ENCODE measurements at places on chromosomes 2 and 18. TPM values are rescaled to one million over a fixed set of nuclear protein-coding genes. Genes with fewer than 3 reads are reported as not detected.

The VWC2L gene
- not detected for total RNA-seq

The EML6 gene
- total RNA-seq, result 1.1 TPM

The SAG gene
- not detected for total RNA-seq

The MALT1 gene
- 23.3 TPM for total RNA-seq

The HIBCH gene
- 20.7 TPM for total RNA-seq

The LPIN2 gene
- 38.6 TPM for total RNA-seq

The KHK gene
- 1.3 TPM for total RNA-seq

The TMEM198 gene
- total RNA-seq, result 6.1 TPM

The TCF7L1 gene
- 35.0 TPM for total RNA-seq

The EMILIN1 gene
- 235 TPM for total RNA-seq

DNA sequence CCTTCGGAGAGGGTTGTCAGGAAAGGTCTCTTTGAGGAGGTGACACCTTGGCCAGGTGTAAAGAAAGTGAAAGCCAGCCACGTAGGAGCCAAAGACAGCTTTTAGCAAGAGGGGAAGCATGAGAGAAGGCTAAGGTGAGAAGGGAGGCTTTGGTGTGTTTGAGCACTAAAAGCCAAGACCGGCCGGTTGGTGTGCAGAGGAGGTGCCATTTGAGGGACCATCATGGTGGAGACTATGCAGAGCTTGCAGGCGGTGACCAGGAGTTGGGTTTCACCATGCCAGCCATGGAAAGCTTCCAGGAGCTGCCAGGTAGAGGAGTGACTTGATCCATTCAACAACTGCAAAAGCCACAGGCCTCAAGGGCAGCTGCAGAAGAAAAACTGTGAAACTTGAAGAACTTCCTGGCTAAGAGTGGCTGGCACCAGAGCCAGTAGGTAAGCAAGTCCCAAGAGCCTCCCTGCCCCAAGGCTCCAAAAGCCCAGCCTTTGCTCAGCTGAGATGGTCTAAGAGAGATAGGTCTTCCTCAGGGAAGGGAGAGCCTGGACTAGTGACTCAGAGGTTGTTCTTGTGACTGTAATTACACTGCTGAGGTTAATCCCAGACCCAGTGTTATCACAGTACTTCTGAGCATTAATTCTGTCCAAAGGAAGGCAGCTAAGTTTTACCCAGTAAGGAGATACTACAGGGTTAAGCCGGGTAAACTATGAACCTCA lies 319.0 kb downstream of the BCL11A start:
- no peak overlapping the region for H3K27ac ChIP-seq
- DNase-seq, result no peak
- H3K27me3 ChIP-seq, result peaks cover 2% of the 10 kb centered on the region
- H3K4me3 ChIP-seq, result no peak overlapping the region
- H3K4me1 ChIP-seq, result no peaks in the 10 kb centered on the region
- H3K36me3 ChIP-seq, result peaks cover 4% of the 10 kb centered on the region

GRCh38 chr2:127074358-127074757 lies 32.6 kb downstream of the BIN1 start:
- no peak overlapping the region for H3K4me3 ChIP-seq
- no peaks in the 10 kb centered on the region for H3K27me3 ChIP-seq
- H3K27ac ChIP-seq, result no peak overlapping the region

- no peak for DNase-seq
- no peaks in the 10 kb centered on the region for H3K36me3 ChIP-seq
- no peak overlapping the region for H3K4me3 ChIP-seq
- no peak overlapping the region for H3K27ac ChIP-seq
- no peaks in the 10 kb centered on the region for H3K27me3 ChIP-seq
- peaks cover 26% of the 10 kb centered on the region for H3K4me1 ChIP-seq
Observed at GRCh38 chr2:172437419-172438341, 10.3 kb downstream of the ITGA6 start.

DNA sequence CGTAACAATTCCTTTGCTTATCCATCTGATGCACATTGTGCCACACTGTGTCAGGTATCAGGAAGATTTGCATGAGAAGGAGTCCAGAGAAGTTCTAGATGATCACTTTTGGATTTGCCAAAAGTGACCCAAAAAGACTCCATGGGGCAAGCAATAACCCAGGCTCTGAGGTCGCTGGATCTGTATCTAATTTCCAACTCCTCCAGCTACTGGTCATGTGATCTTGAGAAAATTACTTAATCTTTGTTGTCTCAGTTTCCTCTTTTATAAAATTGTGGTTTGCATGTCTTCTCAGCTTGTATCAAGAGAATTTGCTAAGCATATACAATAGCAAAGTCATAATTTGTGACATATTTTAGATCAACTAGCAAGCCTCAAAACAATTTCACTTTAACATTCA lies 61.3 kb upstream of the ITGA4 start:
- H3K4me3 ChIP-seq, result no peak overlapping the region
- no peaks in the 10 kb centered on the region for H3K27me3 ChIP-seq
- peaks cover 22% of the 10 kb centered on the region for H3K4me1 ChIP-seq
- DNase-seq, result no peak
- H3K27ac ChIP-seq, result no peak overlapping the region
- no peaks in the 10 kb centered on the region for H3K36me3 ChIP-seq

DNA sequence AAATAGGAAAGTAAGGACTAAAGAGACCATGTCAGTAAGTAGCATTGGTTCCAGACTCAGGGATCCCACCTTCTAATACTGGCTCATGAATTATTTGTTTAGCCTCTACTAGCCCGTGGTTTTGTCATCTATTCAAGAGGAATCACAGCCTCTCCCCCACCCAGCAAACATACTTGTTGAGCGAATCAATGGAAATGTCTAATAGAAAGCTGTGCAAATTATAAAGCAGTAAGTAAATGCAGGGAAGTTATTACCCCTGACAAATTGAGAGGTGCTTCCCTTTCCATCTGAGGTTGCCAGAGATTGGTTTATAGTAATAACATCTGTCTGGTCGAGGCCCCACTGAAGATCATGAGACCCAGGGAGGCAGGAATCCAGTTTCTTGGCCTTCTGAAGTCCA lies 219.3 kb upstream of the OSR1 start:
- no peak overlapping the region for H3K27ac ChIP-seq
- peaks cover 68% of the 10 kb centered on the region for H3K4me1 ChIP-seq
- H3K36me3 ChIP-seq, result peaks cover 1% of the 10 kb centered on the region
- no peaks in the 10 kb centered on the region for H3K27me3 ChIP-seq
- DNase-seq, result no peak
- no peak overlapping the region for H3K4me3 ChIP-seq

GRCh38 chr2:31812051-31812798 lies 198.6 kb downstream of the MEMO1 start:
- H3K36me3 ChIP-seq, result no peaks in the 10 kb centered on the region
- H3K4me1 ChIP-seq, result no peaks in the 10 kb centered on the region
- DNase-seq, result no peak
- no peak overlapping the region for H3K4me3 ChIP-seq
- H3K27me3 ChIP-seq, result no peaks in the 10 kb centered on the region
- no peak overlapping the region for H3K27ac ChIP-seq

- H3K27ac ChIP-seq, result no peak overlapping the region
- H3K4me1 ChIP-seq, result peaks cover 52% of the 10 kb centered on the region
- no peaks in the 10 kb centered on the region for H3K36me3 ChIP-seq
- no peak for DNase-seq
Observed at GRCh38 chr2:12436935-12437561, 279.7 kb upstream of the TRIB2 start.

DNA sequence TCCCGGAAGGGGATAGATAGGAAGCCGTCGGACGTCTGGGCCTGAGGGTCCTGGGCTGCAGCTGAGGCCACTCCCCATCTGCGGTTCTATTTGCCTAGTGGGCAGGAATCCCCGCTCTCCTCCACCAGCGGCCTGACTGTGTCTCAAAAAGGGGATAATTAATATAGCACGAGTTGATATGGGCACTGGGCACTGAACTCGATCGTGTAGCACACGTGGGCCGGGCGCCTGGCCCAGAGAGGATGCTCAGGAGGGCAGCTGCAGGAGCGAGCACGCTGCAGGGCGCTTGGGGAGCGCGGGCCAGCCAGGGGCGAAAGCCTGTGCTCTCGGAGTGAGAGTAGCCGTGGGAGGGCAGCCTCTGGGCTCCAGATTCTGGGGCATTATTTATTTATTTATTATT lies 8.8 kb upstream of the GBX2 start:
- no peak overlapping the region for H3K4me3 ChIP-seq
- no peak for DNase-seq
- peaks cover 68% of the 10 kb centered on the region for H3K4me1 ChIP-seq
- no peaks in the 10 kb centered on the region for H3K36me3 ChIP-seq

DNA sequence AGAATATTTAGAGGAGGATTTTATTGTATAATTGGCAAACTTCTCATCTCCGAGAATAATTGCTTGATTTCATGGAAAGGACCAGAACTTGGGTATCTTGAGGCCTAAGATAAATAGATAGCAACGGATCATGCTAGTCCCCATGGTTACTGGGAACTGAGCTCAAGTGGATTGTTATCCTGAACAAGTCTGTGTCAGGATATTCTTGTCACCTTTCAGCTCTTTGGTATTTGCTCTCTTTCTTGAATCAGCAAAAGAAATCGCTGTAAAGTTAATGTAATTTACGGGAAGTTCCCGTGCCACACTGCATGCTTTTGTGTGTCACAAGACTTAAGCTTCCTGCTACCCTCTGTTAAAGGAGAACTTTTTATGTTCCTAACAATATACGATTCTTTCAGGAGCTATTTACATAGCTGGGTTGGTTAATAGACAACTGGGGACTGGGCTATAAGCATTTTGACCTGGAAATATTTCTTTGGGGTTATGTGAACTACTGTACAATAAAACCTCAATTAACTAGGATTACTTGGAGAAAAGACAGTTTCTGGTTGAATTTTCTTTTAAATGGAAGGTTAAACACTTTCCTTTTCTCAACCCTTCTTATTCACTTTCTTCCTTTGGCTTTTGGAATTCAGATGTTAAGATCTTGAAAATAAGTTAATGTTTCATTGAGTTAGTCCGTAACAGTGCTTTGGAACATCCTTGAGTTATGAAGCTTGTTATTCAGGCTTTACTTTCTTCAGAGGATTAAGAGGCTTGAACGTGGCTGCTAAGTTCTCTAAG lies 151.2 kb downstream of the FMNL2 start:
- no peaks in the 10 kb centered on the region for H3K27me3 ChIP-seq
- DNase-seq, result no peak
- peak overlapping the region; percentile 14 for H3K4me3 ChIP-seq
- no peaks in the 10 kb centered on the region for H3K36me3 ChIP-seq
- H3K27ac ChIP-seq, result peak overlapping the region; percentile 76

GRCh38 chr2:150387586-150388288 lies 99.7 kb downstream of the RND3 start:
- H3K4me1 ChIP-seq, result peaks cover 27% of the 10 kb centered on the region
- H3K36me3 ChIP-seq, result peaks cover 8% of the 10 kb centered on the region
- H3K27me3 ChIP-seq, result no peaks in the 10 kb centered on the region

- H3K4me1 ChIP-seq, result peaks cover 67% of the 10 kb centered on the region
- no peaks in the 10 kb centered on the region for H3K27me3 ChIP-seq
- peak overlapping the region; percentile 89 for H3K27ac ChIP-seq
- peak; percentile 85 for DNase-seq
Observed at GRCh38 chr2:120912101-120912985, 176.7 kb downstream of the GLI2 start.

DNA sequence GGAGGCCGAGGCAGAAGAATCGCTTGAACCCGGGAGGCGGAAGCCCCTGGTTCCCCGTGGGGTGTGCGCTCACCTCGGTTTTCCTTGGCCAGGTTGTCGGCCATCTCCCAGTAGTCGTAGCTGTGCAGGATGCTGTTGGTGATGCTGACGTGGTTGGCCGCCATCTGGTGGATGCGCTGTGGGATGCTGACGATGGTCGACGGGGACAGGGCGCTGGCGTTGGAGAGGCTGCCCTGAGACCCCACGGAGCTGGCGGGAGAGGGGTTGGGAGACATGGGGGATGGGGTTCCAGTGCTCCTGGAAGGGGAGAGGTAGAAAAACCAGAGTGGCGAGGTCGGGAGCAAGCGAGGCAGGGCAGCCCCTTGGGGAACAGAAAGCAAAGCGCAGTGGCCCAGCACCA lies 64.4 kb upstream of the REV1 start:
- H3K4me3 ChIP-seq, result no peak overlapping the region
- H3K36me3 ChIP-seq, result peaks cover 49% of the 10 kb centered on the region
- H3K4me1 ChIP-seq, result peaks cover 8% of the 10 kb centered on the region
- DNase-seq, result no peak

DNA sequence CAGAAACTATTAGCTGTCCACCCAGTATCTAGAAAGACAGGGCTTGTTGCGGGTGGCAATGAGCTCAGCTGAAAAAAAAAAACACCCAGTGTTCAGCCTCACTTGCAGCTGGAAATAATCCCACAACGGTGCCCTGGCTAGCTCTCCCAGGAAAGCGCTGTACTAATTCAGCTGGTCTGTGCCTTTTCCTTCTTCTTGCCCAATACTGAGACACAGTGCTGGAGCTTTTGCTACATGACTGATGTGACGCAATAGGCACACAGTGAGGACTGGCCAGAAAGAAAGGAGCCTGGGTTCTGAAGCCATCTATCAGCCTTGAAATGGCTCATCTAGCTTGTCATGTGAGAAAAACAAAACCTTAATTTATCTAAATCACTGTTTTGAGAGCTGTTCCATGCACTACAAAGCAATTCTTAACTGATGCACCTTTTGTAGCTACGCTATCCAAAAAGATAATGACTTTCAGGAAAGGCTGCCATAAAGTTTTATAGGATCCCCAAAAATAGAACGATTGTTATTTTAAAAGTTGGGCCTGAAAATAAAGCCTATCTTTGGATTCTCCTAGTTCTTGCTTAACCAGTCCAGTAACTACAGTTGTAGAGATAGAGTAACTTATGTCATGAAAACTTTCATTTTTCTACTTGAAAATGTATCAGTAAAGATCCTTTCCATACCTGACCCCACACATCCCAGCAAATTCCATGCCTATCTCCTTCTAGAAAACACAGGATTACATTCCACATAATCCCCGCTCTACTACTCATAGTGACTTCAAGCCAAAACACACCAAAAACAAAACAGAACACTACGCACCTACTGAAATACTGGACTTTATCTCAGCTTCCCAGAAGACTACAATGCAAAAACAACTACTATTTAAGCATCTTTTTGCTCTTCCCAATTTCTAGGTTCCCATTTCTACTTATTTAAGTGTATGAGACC lies 15.9 kb downstream of the KIDINS220 start:
- no peak overlapping the region for H3K27ac ChIP-seq
- no peak overlapping the region for H3K4me3 ChIP-seq

DNA sequence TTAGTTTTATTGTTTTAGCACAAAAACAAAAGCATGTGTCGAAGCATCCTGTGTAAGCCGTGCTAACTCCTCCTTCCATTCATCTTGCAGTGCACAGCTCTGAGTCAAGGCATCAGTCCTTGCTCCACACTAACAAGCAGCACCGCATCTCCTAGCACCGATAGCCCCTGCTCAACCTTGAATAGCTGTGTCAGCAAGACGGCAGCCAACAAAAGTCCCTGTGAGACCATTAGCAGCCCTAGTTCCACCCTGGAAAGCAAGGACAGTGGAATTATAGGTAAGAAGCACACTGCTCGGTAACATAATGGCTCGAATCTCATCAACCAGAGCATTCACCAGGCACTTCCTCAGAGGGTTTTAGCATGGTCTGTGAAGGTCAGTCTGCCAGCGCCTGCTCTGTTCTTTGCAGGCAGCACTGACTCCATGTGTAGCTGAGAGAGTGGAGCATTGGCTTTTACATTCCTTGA lies 136.2 kb downstream of the WDSUB1 start:
- peaks cover 11% of the 10 kb centered on the region for H3K4me1 ChIP-seq
- no peak overlapping the region for H3K4me3 ChIP-seq
- no peak for DNase-seq
- peaks cover 5% of the 10 kb centered on the region for H3K36me3 ChIP-seq
- H3K27ac ChIP-seq, result no peak overlapping the region

Data from chondrocyte (in vitro differentiated cells).